Occipital lobe (tissue), 3 donors: ENCODE measurements at places on chromosomes 2 and 18. TPM values are rescaled to one million over a fixed set of nuclear protein-coding genes. Genes with fewer than 3 reads are reported as not detected.
A peak's percentile ranks its signal among the peaks of the same experiment; 100 is the strongest.

Gene FAM210A
- total RNA-seq: 31.8 TPM

- no peak for DNase-seq
Measured at GRCh38 chr2:63792530-63792929, 49.2 kb upstream of the UGP2 start.

GRCh38 chr2:235534678-235535422 is 41.0 kb downstream of the AGAP1 start:
- DNase-seq: no peak

GRCh38 chr2:207274530-207275189 is 108.9 kb upstream of the KLF7 start:
- DNase-seq: no peak

GRCh38 chr2:196468394-196468793 is 171.1 kb upstream of the CCDC150 start:
- no peak for DNase-seq

Gene HOXD8
- total RNA-seq: not detected

Gene ITGA4
- total RNA-seq: 8.7 TPM

Gene RNU2-63P
- not detected for total RNA-seq

DNA sequence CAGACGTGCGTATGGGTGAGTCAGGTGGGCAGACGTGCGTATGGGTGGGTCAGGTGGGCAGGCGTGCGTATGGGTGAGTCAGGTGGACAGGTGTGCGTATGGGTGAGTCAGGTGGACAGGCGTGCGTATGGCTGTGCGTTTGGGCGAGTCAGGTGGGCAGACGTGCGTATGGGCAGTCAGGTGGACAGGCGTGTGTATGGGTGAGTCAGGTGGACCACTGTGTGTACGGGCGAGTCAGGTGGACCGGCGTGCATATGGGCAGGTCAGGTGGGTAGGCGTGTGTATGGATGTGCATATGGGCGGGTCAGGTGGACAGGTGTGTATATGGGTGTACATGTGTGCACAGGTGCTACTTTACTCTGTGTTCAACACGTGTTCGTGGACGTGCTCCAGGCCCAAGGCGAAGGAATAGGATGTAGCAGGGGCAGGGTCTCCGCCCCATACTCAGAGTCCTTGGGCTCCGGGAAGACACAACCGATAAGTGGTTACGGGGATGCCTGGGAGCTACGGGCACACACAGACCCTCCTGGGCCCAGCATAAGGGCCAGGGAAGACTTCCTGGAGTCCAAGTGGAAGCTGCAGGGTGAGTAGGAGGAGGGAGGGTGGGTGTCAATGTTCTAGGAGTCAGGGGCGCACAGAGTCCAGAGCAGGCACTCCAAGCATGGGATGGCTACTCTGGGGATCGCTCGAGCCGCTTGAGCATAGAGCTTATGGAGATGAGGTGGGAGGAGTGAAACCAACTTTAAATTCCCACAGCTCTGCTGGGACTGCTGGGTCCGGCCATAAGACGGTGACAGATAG is 27.1 kb upstream of the KLF11 start:
- no peak for DNase-seq

GRCh38 chr2:6833300-6833604 is 32.5 kb downstream of the CMPK2 start:
- no peak for DNase-seq

DNA sequence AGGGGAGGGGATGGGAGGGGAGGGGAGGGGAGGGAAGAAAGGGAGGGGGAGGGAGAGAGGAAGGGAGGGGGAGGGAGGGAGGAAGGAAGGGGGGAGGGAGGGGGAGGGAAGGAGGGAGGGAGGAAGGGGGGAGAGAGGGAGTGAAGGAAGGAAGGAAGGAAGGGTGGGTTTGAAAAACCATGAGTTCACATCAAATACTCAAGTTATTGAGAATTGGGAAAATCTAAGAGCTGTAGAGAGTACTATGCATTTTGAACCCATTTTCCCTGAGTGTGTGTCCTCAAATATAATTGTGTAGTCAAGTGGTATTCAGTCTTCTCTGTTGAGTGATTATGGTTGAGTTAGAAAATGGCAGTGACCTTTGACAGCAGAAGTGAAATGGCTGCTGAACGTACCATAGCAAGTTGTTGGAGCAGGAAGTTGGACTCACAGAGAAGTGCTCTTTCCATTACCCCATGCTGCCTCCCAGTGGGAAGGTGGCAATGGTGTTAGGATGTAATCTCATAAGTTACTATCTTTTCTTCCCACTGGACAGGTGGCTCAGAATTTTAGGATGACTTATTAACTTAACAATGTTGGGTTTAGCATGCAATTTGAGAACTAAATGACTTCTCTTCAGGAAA is 214.6 kb downstream of the SETBP1 start:
- no peak for DNase-seq

Gene LMAN2L
- total RNA-seq: 21.7 TPM

Gene ANO7
- 0.16 TPM for total RNA-seq

- peak; percentile 28 for DNase-seq
Measured at GRCh38 chr2:127514485-127514884, 11.8 kb downstream of the IWS1 start.

Gene CCDC141
- 1.4 TPM for total RNA-seq

Gene GNAL
- total RNA-seq: 49.8 TPM

- DNase-seq: no peak
Measured at GRCh38 chr18:29003194-29003593, 826.3 kb upstream of the CDH2 start.

GRCh38 chr2:216385478-216385877 is 13.2 kb upstream of the MARCHF4 start:
- DNase-seq: no peak

Gene NGEF
- 22.8 TPM for total RNA-seq

GRCh38 chr2:66509326-66509811 is 74.4 kb downstream of the MEIS1 start:
- no peak for DNase-seq

- DNase-seq: no peak
Measured at GRCh38 chr18:31579375-31579774, 12.3 kb upstream of the TTR start.

Gene FBXO15
- 3.1 TPM for total RNA-seq

- no peak for DNase-seq
Measured at GRCh38 chr2:164896226-164896625, 54.6 kb upstream of the COBLL1 start.

DNA sequence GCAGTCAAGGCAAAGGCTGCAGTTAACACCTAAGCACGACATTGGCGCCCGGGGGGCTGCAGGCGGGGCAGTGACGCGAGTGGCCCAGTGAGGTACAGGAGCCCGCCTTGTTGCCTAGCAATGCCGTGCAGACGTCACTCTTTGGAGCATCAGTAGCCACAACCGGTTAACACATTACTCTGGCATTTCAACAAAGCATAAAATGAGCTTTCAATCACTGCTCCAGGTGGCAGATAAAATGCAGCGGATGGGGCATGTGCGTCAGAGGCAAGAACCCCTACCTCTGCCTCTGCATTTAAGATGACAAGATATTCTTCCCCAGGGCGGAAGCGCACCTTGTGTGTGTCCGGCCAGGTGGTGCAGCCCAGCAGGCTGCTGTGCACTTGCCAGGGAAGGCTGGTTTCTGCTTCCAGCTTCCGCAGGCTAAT is 139.4 kb downstream of the MTCL1 start:
- no peak for DNase-seq
